Spleen (tissue), 13 donors: ENCODE measurements at places on chromosomes 5 and 9. TPM values are rescaled to one million over a fixed set of nuclear protein-coding genes. Genes with fewer than 3 reads are reported as not detected.

DNA sequence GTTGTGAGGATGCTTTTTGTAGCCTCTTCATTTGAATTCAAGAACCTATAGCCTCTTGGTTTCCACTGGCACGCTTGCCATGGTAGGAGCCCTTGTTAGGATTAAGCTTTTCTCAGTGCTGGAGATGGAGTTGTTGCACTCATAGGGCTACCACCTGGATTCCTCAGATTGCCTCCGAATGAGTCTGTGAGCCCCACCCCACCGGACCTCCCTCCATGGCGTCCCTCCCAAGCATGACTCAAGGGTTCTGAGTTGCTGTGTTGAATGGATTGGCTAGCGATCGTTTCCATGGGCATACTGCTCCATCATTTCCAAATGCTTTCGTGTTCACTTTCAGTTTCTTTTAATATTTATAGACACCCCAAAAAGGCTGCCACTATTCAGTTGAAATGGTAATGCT is 69.9 kb downstream of the DAPK1 start:
- DNase-seq: no peak

DNA sequence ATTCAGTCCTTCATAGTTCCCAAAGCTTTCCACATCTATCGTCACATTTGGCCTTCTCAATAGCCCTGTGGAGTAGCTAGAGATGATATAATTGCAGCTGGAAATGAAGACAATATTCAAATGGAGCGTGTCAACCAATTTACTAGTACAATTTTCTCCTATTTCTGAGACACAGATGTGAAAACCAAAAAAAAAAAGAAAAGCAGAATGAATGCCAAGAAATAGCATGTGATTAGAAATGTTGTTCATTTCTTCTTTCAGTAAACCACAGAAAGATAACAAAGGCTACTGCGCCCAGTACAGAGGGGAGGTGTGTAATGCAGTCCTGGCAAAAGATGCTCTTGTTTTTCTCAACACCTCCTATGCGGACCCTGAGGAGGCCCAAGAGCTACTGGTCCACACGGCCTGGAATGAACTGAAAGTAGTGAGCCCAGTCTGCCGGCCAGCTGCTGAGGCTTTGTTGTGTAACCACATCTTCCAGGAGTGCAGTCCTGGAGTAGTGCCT is 99.0 kb downstream of the MUSK start:
- DNase-seq: no peak

- DNase-seq: no peak
These were observed 73.2 kb downstream of the KIAA1958 start for GRCh38 chr9:112559629-112560413.

DNA sequence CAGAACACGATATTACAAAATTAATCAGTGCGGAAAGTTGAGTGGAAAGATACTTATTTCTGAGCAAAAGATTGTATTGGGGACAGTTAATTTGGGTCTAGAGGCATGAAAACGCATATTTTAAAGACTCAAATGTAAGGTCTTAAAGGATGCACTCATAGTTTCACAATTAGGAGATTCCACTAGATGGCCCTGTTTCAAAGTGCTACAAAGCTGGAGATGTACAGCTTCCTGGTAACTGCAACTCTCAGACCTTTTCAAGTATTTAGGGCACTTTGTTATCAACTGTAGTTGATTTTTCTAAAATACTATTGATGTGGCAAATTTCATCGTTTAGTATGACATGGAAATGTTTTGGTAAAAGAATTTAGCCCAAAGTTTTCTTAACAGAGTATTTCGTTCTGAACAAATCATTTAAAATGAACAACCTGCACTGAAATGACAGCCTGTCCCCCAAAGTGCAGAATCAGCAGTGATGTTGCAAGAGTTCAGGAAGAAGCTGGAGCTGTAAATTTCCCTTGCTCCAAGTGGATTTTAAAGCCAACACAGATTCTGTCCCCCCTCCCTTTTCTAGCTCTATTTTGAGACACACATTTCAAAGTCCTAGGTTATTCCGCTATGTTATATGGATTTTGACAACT is 16.2 kb upstream of the NDUFB6 start:
- DNase-seq: no peak

GRCh38 chr5:142222225-142222865 is 102.5 kb downstream of the SPRY4 start:
- DNase-seq: no peak

- DNase-seq: no peak
These were observed 9.1 kb downstream of the ZCCHC9 start for GRCh38 chr5:81310402-81311063.

GRCh38 chr5:316210-317085 is 5.1 kb upstream of the AHRR start:
- DNase-seq: no peak

DNA sequence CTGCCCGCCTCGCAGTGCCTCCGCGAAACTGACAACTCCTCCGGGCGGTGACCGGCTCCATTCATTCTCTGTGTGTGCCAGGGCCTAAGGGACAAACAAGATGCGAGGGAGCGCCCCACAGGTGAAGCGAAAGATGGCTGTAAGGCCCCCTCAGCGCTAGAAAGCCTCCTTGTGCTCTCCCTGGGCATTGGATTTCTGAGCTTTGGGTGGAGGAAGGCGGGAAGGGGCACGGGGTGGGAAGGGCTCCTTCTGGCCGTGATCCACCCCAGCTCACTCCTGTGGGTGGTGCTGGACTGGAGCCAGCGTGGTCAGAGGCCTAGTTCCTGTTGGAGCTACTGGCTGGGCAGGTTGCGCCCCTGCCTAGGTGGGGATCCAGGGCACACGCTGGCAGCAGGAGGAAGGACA is 943 bp downstream of the GALNT12 start:
- no peak for DNase-seq

DNA sequence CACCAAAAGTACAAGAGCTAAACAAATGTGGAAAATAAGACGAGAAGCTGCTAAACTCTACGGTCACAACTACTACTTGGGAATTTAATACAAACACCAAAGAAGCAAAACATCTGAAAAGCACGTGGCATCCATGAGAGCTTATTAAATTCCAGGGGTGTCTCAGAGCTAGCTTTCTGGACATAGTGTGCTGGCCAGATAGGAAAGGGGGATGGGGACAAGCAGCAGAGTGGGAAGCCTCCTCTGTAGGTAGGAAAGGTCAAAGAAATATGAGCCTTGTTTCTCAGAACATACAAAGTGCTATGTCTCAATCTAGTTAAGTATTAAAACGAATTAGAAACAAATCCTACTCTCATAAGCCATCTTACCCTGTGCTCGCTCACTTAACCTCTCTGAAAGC is 51.3 kb upstream of the GOLPH3 start:
- no peak for DNase-seq

DNA sequence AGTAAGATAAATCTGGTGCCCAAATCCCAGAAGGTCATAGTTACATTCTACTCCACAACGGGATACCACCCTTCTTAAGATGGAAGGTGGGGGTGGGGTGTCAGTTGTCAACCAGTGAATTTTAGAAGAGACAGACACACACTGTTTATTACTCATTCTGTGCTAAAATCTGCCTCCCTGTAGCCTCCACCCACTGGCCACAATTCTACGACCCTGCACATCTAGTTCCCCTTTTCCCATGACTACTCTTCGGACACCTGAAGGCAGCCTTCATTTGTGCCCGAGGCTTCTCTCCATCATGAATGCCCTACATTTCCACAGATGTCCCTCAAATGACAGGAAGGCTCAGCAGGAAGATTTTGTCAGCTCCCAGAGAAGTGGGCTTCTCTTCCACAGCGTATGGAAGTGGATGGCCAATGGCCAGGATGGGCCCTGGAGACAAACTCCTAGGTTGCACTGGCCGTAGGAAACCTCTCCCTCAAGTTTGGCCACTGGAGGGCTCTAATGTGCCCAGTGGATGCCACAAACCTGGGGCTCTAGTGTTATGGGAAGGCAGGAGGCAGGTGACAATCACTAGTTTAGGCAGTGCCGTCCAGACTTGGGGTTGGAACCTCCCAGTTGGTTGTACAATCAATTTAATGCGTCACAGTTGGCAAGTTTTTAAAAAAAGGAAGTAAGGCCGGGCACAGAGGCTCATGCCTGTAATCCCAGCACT is 46.6 kb downstream of the PTPN3 start:
- DNase-seq: no peak

- no peak for DNase-seq
These were observed 339.8 kb upstream of the RGMB start for GRCh38 chr5:98433673-98434072.

DNA sequence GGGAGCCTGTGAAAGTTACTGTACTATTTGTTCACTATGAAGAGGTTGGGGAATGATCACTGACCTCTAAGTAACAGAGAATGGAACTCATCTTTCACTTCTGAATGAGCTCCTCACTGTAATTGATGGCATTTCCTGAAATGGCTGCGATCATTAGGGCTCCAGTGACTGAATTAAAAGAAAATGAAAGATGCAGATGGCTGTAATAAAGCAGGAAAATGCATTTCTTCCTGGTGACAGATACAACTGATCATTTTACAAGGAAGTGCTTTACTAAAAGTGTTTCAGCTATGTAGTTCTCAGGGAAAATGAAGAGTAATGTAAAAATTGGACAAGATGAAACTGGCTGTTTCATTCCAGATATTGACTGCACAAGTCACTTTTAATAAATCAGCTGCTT is 1200.6 kb upstream of the NUDT12 start:
- no peak for DNase-seq

- DNase-seq: no peak
These were observed 397 bp upstream of the RECK start for GRCh38 chr9:36036253-36036779.

DNA sequence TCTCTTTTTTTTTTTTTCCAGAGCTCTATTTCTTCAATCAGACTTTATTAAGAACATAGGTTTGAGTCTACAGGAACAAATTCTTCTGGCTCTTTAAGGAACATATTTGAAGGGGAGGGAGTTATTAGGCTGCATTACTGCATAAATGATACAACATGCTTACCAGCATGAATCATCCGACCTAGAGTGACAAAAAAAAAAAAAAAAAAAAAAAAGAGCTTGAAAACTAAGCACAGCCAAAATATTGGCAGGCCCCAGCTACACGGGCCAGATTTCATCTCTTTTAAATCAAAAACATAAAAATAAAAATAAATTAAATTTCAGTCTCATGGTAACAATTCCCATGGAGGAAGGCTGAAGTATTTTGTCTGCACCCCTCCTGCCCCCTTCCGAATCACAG is 26.3 kb downstream of the MSX2 start:
- no peak for DNase-seq

DNA sequence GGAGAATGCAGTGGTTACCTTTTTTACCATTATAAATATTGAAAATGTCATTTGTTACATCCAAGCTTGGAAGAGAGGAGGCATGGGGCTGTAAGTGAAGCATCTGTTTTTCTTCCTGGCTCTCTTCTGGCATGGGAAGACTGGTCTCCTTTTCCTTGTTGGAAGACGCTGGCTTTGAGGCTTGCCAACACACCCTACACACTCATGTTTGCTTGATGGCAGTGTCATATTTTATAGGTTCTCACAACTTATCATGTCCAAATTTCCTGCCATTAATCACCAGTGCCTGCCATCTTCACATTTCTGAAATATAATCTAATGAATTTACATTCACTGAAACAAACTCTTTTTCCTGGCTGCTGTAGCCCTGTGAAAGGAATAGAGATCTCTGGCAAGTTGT is 252.9 kb downstream of the MAN2A1 start:
- no peak for DNase-seq

DNA sequence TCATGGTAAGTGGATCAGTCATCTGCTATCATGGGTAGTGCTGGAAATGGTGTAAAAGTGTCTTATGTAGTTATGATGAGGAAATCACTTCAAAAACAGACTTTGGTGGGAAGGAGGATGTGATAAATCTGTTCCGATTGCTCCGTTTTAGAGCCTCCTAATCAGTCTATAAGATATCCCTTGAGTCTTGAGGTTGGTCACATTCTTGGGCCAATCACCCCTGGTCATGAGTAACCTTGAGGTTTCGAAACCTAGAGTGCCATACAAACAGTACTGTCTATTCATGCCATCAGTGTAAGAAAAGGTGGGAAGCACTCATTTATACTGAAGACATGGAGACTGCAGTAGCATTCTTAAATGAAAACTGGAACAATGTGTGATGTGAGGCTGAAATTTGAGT is 45.8 kb downstream of the LRRTM2 start:
- DNase-seq: no peak

DNA sequence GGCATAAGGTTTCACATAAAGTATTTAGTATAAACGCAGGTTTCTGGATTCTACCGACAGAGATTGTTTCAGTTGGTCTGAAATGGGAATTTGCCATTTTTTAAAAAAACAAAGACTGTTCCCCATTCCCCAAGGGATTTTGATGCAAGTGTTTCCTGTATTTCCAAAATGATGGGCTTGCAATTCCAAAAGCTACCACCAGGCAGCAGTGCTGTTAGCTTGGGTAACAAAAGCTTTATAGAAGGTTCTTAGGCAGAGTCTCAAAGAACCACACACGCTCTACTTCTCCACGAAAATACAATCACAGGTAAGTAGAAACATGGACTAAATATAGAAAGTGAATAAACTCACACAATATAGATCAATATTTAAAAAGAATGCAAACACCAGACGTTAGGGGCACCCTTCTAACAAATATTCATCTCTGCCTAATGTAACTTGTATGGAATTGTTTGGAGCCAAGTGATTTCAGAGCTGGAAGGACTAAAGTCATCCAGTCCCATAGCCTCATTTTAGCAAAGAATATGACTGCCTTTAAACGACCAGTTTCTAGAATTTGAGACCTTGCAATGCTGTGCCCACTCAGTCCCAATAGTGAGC is 154.3 kb downstream of the SPOCK1 start:
- DNase-seq: no peak

DNA sequence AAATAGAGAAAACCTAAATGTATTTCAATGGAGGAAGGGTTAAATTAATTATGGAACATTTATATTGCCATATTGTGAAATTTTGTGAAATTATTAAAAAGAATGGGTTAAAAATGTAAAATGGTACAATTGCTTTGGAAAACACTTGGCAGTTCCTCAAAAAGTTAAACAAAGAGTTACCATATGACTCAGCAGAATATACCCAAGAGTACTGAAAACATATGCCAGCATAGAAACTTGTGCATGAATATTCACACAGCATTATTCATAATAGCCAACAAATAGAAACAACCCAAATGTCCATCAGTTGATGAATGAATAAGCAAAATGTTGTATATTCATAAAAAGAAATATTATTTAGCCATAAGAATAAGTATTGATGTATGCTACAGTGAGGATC is 181.0 kb upstream of the MAST4 start:
- no peak for DNase-seq

- no peak for DNase-seq
These were observed 18.1 kb upstream of the RNF145 start for GRCh38 chr5:159227452-159227851.

DNA sequence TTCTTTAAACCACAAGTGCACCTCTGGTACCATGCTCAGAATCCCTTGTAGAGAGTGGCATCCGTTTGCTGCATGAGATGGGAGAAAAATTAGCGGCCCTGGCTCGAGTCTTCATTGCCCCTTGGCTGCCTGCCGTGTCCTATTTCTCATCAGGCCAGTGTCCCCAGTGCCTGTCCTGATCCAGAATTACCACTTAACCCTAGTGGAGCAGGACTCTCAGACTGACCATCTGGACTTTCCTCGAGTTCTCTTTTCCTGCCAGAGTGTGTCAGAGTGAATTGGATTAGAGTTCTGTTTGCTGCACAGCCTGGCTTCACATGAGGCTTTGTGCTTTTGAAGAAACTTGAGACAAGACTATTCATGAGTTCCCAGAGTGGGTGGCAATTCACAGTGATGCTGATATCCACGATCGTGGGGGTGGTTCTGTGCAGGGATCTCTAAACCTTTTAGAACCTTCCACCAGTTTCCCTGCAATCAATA is 92.6 kb downstream of the C9orf152 start:
- DNase-seq: no peak

Gene MLLT3
- 12.4 TPM for total RNA-seq

Gene LVRN
- 0.33 TPM for total RNA-seq

Gene CD74
- 5,152 TPM for total RNA-seq

Gene PDLIM7
- 86.4 TPM for total RNA-seq

Gene C5orf34
- total RNA-seq: 2.7 TPM
